ENCODE measurements at places on chromosomes 11 and 22. TPM values are rescaled to one million over a fixed set of nuclear protein-coding genes. Genes with fewer than 3 reads are reported as not detected.

- H3K27me3 ChIP-seq = no peaks in the 10 kb centered on the region
- peak overlapping the region; percentile 60 for H3K27ac ChIP-seq
- H3K4me1 ChIP-seq = peaks cover 26% of the 10 kb centered on the region
- H3K36me3 ChIP-seq = no peaks in the 10 kb centered on the region
- H3K4me3 ChIP-seq = no peak overlapping the region
These were observed 17.0 kb downstream of the P2RY6 start for GRCh38 chr11:73288873-73289707.

DNA sequence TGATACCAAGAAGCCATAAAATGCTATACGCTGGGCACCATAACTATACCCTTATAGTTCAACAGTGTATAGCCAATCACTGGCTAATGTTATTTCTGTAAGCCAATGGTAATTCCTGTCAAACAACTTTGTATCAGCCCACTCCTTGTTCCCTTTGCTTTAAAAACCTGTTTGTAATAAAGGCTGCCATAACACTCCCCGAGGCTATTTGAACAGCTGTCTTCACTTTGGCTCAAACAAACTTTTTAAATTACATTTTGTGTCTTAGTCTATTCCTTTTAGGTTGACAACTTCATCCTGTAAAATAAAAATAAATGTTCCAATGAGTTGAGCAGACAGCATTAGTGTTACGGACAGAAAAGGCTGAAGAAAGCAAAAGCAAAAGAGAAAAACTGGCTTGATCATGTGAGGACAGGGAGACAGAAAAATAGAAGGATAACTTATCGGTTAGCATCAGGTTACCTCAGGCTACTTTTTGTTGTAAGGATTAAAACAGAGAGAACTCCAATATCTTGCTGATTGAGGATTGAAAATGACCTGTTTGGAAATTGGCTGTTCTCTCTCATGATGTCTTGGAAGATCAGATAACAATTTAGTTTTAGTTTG is 95.0 kb downstream of the AASDHPPT start:
- H3K27ac ChIP-seq = no peak overlapping the region
- no peaks in the 10 kb centered on the region for H3K27me3 ChIP-seq
- H3K4me1 ChIP-seq = no peaks in the 10 kb centered on the region
- H3K36me3 ChIP-seq = no peaks in the 10 kb centered on the region

DNA sequence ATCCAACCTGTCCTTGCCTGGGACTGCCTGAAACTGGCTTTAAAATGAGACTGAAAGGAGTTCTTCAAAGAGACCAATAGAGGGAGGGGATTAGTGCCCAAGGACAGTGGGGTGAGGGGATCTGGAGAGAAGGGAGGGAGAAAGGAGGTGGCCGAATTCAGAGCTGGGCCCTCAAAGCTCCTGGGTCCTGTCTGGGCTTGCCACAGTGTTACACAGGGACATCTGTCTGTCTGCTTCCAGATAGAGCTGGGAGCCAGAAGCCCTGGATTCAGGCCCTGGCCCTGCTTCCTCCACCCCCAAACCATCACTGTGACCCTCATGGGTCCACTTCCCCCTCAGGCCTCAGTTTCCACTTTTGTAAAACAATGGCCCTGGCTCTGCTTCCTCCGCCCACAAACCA is 3.6 kb downstream of the KCNJ4 start:
- DNase-seq = no peak
- no peak overlapping the region for H3K4me3 ChIP-seq
- no peak overlapping the region for H3K27ac ChIP-seq
- peaks cover 14% of the 10 kb centered on the region for H3K4me1 ChIP-seq

GRCh38 chr11:14270690-14271542 is 88.1 kb downstream of the RRAS2 start:
- H3K4me1 ChIP-seq = no peaks in the 10 kb centered on the region
- H3K27me3 ChIP-seq = no peaks in the 10 kb centered on the region
- no peak overlapping the region for H3K27ac ChIP-seq
- DNase-seq = no peak

GRCh38 chr11:14414470-14415461 is 55.8 kb upstream of the RRAS2 start:
- no peaks in the 10 kb centered on the region for H3K36me3 ChIP-seq
- H3K4me3 ChIP-seq = no peak overlapping the region
- H3K27ac ChIP-seq = no peak overlapping the region
- H3K27me3 ChIP-seq = no peaks in the 10 kb centered on the region
- no peaks in the 10 kb centered on the region for H3K4me1 ChIP-seq
- no peak for DNase-seq

DNA sequence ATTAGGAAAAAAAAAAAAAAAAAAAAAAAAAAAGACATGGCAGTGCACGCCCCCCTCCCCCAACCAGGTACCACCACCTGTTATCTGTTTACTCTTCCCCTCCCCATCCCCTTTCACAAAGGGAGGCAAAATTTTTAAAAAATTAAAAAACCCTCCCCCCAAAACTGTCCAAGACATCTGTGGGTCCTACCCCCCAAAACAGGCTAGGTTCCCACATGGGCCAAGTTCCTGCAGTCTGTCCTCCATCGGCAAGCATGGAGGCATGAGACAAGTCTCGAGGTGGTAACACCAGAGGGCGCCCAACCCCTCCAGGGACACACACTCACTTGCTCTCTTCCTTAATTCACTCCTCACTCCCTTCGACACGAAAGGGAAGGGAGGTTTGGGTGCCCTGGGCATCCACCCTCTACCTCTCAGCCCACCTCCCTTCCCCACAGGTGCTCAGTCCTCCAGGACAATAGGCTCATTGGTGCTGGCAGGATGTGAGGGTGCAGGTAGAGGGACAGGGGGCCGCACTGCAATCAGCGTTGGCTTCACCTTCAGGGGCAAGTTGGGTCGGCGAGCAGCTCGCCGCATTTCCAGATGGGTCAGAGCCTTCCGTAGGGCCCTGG is 2.2 kb upstream of the TUT1 start:
- peaks cover 15% of the 10 kb centered on the region for H3K4me1 ChIP-seq
- no peak overlapping the region for H3K4me3 ChIP-seq
- peaks cover 51% of the 10 kb centered on the region for H3K36me3 ChIP-seq
- H3K27ac ChIP-seq = no peak overlapping the region

GRCh38 chr11:119172513-119172912 is 4.0 kb downstream of the NLRX1 start:
- no peak overlapping the region for H3K4me3 ChIP-seq
- peaks cover 8% of the 10 kb centered on the region for H3K36me3 ChIP-seq
- no peak overlapping the region for H3K27ac ChIP-seq
- no peaks in the 10 kb centered on the region for H3K27me3 ChIP-seq
- peaks cover 15% of the 10 kb centered on the region for H3K4me1 ChIP-seq
- no peak for DNase-seq

DNA sequence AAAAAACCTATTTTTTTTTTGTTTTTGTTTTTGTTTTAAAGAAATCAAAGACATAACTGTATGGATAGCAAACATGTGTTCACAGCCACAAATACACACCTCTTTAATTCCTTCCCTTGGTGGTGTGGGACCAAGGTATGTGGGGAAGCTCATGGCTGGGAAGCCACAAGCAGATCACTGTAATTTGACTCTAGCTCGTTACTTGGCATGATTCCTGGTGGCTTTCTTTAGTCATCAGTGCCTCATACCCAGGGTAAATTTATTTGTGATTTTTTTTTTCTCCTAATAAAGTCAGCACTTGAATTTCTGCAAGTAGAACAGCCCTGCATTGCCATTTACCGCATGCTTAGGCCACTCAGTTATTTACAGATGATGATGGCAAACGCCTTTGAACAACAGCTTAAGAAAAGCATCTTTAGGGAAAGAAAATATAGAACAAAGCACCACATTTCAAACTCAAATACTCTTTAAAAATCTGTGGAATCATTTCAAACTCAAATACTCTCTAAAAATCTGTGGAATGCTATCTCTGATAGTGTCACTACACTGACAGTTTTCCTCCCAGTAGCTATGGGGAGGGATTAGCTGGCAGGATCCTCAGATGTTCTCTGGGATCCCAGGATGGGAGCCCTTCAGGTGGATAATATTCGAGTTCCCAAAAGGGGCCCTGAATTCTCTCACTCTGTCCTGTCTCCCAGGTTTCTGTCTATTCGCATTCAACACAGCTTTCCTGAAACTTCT is 687.2 kb downstream of the OPCML start:
- H3K27me3 ChIP-seq = no peaks in the 10 kb centered on the region
- H3K27ac ChIP-seq = no peak overlapping the region
- H3K4me3 ChIP-seq = no peak overlapping the region

- no peaks in the 10 kb centered on the region for H3K36me3 ChIP-seq
- DNase-seq = no peak
- no peak overlapping the region for H3K4me3 ChIP-seq
- H3K4me1 ChIP-seq = peaks cover 12% of the 10 kb centered on the region
- H3K27ac ChIP-seq = no peak overlapping the region
These were observed 13.6 kb upstream of the NUP160 start for GRCh38 chr11:47861728-47862127.

GRCh38 chr11:46431211-46431610 is 39.6 kb upstream of the CHRM4 start:
- H3K27me3 ChIP-seq = no peaks in the 10 kb centered on the region
- peaks cover 18% of the 10 kb centered on the region for H3K36me3 ChIP-seq
- no peak for DNase-seq
- no peak overlapping the region for H3K27ac ChIP-seq
- no peaks in the 10 kb centered on the region for H3K4me1 ChIP-seq

GRCh38 chr11:2143799-2144543 is 4.8 kb upstream of the IGF2 start:
- DNase-seq = no peak
- H3K36me3 ChIP-seq = no peaks in the 10 kb centered on the region
- no peak overlapping the region for H3K27ac ChIP-seq
- peaks cover 34% of the 10 kb centered on the region for H3K27me3 ChIP-seq
- no peak overlapping the region for H3K4me3 ChIP-seq

GRCh38 chr11:35141571-35141971 is 2.6 kb downstream of the CD44 start:
- no peaks in the 10 kb centered on the region for H3K36me3 ChIP-seq
- H3K27ac ChIP-seq = no peak overlapping the region
- peaks cover 54% of the 10 kb centered on the region for H3K4me1 ChIP-seq

DNA sequence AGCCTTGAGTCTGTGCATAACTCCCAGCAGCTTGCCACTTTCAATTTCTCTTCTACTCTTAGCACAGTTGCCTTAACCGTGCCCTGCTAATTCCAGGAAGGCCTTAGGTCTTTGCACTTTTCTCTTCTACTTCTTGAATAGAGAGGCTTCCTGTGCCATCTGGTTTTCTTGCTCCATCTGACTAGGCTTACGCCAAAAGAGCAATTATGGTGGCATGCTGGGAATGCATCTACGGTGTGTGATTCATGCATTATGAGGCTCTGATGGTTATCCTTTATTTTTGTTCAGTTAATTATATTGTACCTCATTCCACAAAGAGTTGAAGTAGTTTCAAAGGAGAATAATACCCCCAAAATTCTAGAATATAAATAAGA is 29.4 kb downstream of the SIK2 start:
- no peaks in the 10 kb centered on the region for H3K27me3 ChIP-seq
- no peak overlapping the region for H3K27ac ChIP-seq
- no peaks in the 10 kb centered on the region for H3K36me3 ChIP-seq

DNA sequence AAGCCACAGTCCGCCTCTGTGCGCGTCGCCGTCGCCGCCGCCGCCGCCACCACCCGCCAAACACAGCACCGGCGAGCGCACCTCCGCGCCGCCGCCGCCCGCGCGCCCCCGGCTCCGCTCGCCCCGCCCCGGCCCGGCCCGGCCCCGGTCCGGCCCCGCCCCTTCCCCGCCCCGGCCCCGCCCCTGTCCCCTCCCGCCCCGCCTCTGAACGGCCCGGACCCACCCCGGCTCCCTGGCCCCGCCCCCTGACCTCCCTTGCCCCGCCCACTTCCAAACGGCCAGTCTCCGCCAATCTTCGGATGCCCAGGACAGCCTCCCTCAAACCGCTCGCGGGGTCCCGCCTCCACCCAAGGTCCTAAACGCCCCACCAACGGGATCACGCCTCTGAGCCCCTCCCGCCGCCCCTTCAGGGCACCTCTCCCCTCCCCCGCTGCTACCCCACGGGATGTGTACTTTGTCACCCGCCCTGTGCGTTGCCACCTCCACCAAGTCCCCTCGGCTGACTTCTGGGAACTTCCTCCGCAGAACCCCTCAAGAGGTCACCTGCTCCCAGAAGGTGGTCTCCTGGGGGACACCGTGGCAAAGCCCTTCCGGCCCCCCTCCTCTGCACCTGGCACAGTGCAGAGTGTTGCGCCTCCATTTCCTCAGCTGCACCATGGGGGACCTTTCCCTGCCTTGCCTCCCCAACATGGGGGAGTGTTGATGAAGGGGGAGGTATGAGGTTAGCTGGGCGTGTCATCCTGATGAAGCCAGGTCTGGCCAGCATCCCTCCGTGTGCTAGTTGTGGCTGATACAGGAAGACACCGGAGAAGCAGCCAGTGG is at the start of gene KIAA0930:
KIAA0930 (minus strand) TSS at position 85 of the 822 bp plus-strand sequence. CDS start 191 bp downstream, outside the sequence.
- peak; percentile 67 for DNase-seq
- no peaks in the 10 kb centered on the region for H3K36me3 ChIP-seq
- H3K27ac ChIP-seq = no peak within 1 kb of the TSS

DNA sequence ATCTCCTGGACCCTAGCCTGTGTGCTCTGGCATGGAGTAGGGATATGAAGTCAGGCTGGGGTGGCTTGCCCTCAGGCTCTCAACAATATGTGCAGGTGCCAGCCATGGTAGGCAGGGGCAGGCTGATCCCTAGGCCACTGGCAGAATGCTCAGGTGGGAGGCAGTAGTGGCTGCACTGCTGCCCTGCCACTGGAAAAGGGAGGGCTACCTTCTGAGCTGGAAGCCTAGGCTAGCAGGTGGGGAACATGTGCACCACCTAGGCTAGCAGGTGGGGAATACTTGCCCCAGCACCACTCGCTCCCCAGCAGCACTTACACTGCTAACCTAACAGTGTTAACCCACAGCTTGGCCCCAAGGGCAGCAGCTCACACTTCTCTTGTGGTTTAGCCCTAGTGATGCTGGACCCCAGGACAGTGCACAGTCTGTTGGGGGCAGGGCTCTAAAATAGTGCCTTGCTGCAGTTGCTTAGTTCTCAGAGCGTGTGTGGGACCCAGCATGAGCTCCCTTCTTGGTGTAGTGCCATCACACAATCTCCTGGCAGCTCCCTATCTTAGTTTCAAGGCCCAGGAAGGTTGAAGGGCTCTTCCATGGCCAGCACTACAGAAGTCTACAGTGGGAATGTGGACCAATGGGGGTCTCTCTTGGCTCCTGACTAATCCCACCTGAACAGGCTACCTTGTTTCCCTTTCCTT is 130.8 kb downstream of the FCHSD2 start:
- H3K27ac ChIP-seq = no peak overlapping the region
- no peak for DNase-seq
- H3K36me3 ChIP-seq = no peaks in the 10 kb centered on the region
- no peaks in the 10 kb centered on the region for H3K4me1 ChIP-seq
- no peak overlapping the region for H3K4me3 ChIP-seq
- H3K27me3 ChIP-seq = no peaks in the 10 kb centered on the region

GRCh38 chr11:66247801-66248200 is 20.6 kb upstream of the RAB1B start:
- H3K4me3 ChIP-seq = no peak overlapping the region
- H3K27ac ChIP-seq = no peak overlapping the region
- DNase-seq = no peak
- H3K27me3 ChIP-seq = no peaks in the 10 kb centered on the region

Gene MMP12
- not detected for total RNA-seq

Gene TMPRSS5
- total RNA-seq = 0.40 TPM

Gene TRPC6
- 15.4 TPM for total RNA-seq

Gene APLNR
- 4.4 TPM for total RNA-seq

Gene TMPRSS4
- not detected for total RNA-seq
